ENCODE measurements at places on chromosomes 6 and 20.
A peak's percentile ranks its signal among the peaks of the same experiment; 100 is the strongest.

DNA sequence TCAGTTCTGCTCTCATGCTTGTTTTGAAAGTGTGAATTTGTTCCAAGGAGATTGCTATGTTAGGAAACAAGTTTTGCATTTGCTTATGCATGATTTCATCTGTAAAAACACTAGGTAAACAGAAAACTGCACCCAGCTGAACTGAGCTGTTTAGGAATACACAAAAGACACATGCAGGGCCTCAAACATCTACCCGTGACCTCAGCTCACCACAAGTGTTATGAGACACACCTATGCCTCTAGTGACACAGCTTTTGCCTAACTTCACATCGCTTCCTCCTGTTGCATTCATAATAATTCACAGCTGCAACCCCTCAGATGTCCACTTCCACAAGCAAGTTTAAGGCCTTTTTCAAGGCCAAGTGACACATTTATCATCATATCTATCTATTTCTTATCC lies 98.0 kb upstream of the SLC24A3 start:
- no peak for DNase-seq

- peak; percentile 61 for DNase-seq
These were observed 570.4 kb upstream of the GJE1 start for GRCh38 chr6:141562186-141562811.

GRCh38 chr6:169397684-169398083 lies 144.0 kb upstream of the THBS2 start:
- DNase-seq, result no peak

- no peak for DNase-seq
These were observed 58.7 kb downstream of the BCKDHB start for GRCh38 chr6:80165143-80165542.

DNA sequence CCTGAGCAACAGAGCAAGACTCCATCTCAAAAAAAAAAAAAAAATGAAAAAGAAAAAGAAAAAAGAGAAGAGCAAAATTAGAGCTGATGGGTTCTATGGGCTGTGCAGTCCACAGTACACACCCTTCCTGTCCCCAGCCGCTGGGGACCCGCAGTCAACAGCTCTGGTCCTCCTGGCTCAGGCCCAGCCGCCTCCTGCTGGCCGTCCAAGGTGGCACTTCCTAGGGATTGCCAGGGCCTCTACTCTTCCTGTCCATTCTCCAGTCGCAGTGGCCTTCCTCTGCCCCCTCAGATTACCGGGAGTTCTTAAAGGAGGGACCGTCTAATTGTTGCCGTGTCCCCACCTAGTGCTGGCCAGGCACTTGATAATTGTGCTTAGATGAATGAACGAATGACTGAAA lies 41.7 kb downstream of the TMEM242 start:
- no peak for DNase-seq

GRCh38 chr6:39113788-39114187 lies 1.2 kb downstream of the SAYSD1 start:
- no peak for DNase-seq

Measured in endothelial cell (in vitro differentiated cells).